ENCODE measurements at places on chromosomes 16 and 17. TPM values are rescaled to one million over a fixed set of nuclear protein-coding genes. Genes with fewer than 3 reads are reported as not detected.

Gene MT1A
- 0.59 TPM for total RNA-seq

Gene CEMP1
- total RNA-seq = not detected

Gene NPIPB6
- 2.9 TPM for total RNA-seq

Gene CENPV
- 6.8 TPM for total RNA-seq

Gene TCF25
- total RNA-seq = 225 TPM

Gene EMC6
- 13.8 TPM for total RNA-seq

Gene CSH2
- not detected for total RNA-seq

Gene IGSF6
- under 0.01 TPM for total RNA-seq

Data from osteoblast (primary cell).